ENCODE measurements at places on chromosomes 7 and 10.

DNA sequence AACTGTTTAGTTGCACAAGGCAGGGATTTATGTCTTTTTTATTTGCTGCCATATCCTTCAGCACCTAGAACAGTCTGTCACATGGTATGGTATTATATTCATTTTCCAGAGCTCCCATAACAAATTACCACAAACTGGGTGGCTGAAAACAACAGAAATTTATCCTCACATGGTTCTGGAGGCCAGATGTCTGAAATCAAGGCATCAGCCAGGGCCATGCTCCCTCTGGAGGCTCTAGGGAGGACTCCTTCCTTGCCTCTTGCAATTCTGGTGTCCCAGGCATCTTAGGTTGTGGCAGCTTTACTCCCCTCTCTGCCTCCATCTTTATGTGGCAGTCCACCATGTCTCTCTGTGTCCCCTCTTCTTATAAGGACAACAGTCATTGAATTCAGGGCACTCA, 43.1 kb downstream of the MET start:
- DNase-seq = no peak

DNA sequence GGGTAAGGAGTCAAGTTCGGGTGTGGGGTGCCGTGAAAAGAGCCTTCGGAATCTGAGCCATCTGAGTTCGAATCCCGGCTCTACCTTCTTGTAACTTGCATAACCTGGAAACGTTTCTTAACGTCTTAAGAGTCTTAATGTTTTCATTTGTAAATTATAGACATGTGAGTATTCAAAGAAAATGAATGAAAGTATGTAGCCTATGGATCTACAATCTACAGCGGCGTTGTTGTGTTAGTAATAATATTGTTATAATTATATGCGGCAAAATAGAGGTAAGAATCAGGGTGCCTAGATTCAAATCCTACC, 559 bp downstream of the VTI1A start:
- no peak for DNase-seq

DNA sequence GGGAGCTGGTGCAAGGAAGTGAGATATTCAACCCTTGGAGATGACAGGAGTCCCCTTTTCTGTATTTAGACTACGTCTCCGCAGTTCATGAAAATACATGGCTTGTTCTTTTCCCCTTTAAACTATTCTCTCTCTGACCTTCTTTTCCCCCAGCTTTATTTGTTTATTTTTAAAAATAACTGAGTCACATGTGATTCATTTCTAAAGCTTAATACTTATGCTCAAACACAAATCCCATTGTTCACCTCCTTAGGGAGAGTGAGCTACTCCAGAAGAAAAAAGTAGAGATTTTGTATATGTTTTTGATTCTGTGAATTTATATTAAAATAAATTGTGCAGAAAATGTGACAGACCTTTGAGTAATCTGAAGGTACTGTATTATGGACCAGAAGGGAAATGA, 35.9 kb upstream of the FZD1 start:
- no peak for DNase-seq

GRCh38 chr7:123580406-123581161, 21.0 kb upstream of the ASB15 start:
- DNase-seq = no peak

DNA sequence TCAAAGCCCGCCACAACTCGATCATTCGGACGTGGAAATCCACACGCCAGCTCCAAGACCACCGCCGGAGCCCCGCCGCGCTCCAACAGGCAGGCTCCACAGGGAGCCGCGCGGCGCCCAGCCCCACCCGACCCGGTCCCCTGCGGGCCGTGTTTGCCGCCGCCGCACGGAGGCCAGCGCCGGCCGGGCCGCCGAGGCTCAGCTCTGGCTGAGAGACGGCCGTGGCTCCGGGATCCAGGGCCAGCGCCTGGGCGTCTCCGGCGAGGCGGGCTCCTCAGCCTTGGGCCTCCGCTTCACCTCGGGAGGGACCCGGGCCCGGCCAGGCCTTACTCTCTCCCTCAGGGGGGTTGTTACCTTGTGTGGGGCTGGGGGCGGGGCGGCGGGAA, 333 bp downstream of the SMNDC1 start:
- no peak for DNase-seq

GRCh38 chr7:77506899-77507298, 30.2 kb upstream of the PTPN12 start:
- DNase-seq = no peak

- no peak for DNase-seq
Observed at GRCh38 chr7:2929321-2930201, 85.5 kb upstream of the GNA12 start.

- DNase-seq = no peak
Observed at GRCh38 chr10:15068802-15069201, 19.8 kb downstream of the ACBD7 start.

GRCh38 chr7:106779877-106780276, 85.2 kb upstream of the PIK3CG start:
- no peak for DNase-seq

DNA sequence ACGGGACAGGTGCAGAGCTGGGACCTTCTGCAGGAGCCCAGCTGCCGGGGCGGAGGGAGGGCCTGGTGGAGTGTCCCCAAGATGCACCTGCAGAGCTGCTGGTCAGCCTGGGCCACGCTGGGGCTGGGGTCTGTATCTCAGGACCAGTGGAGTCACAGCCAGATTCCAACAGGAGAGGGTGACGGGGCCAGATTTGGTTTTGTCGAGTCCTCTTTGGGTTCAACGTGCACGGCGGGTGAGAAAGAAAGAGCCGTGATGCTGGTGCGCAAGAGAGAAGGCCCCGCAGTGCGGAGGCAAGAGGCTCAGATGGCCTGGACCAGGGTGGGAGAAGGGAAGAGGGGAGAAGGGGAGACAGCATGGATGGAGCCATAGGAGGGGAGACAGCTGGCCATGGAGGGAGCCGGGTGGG, 462.9 kb downstream of the PTPRN2 start:
- no peak for DNase-seq

- no peak for DNase-seq
Observed at GRCh38 chr10:34139559-34139958, 675.5 kb downstream of the PARD3 start.

- no peak for DNase-seq
Observed at GRCh38 chr7:107103369-107103768, 58.9 kb downstream of the PRKAR2B start.

GRCh38 chr7:114085313-114085591, 166.4 kb upstream of the PPP1R3A start:
- DNase-seq = no peak

DNA sequence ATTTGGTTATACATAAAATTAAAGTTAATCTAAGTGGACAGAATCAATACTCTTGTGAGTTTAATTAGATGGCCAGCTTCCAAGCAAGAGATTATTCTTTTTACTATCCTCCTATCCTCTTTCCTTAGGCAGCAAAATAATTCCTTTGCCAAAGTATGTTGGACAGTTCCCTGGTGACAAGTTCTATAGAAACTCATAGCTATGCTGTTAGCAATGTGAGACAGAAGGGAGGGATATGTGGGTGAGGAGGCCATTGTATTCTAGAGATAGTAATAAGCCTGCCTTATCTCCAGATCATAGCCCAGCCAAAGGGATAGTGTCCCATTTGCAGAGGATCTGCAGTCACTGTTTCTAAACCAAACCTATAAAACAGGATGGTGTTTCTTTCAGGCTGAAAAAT, 181.6 kb upstream of the HDAC9 start:
- DNase-seq = no peak

DNA sequence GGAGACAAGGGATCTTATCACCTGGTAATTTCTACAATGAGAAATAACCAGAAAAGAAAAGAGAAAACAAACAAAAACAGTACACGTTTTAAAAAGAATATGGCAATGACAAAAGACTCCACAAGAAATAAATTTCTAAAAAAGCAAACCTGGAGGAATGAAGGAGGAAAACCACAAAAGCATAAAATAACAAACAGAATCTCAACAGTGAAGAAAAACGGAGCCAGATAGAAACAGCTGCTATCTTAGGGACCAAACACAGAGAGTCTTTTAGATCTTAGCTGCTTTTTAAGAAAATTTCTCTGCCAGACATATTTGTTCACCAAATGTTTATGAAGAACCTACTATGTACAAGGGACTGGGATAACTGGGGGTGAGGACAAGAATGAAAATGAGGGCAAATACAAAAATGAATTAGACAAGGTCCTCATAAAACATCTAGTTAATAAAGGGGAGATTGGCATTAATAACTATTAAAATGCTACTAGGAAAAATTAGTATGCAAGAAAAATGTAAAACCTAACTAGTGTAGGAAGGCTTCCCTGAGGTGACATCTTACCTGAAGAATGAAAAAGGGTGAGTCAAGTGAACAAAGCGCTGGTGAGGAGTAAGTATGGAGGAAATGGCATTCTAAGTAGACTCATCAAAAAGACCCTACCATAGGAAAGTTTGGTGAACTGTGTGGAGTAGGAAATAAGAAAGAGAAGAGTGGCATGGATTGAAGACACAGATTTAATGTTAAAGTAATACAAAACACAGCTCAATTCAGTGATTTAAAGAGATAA, 34.3 kb downstream of the WASL start:
- no peak for DNase-seq

DNA sequence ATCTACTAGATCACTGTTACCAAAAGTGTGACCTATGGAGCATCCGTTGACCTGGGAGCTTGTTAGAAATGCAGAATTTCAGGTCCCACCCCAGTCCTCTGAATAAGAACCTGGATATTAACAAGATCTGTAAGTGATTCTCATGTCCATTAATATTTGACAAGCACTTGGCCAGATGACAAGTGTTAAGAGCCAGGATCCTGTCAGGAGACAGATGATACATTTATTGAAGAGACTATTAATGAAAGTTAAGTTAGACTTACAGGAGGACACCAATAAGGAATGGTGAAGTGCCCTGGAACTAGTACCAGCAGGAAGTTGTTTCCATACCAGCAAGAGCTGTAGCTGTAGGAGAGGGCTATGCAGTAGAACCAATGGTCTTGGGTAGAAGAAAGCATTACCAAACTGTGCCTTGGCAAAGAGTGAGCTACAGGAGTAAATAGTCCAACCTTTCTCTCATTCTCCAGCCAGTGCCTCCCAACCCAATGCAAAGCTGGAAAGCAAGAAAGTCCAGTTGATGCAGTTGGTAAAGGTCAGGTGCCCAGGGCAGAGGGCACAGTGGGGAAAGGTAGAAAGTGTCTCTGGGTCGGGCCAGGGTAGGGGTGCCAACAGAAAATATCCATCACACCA, 35.3 kb upstream of the ADD3 start:
- no peak for DNase-seq

GRCh38 chr10:70191161-70191971, 21.1 kb upstream of the SAR1A start:
- no peak for DNase-seq

GRCh38 chr10:68599771-68600040, 39.6 kb downstream of the TET1 start:
- DNase-seq = no peak

DNA sequence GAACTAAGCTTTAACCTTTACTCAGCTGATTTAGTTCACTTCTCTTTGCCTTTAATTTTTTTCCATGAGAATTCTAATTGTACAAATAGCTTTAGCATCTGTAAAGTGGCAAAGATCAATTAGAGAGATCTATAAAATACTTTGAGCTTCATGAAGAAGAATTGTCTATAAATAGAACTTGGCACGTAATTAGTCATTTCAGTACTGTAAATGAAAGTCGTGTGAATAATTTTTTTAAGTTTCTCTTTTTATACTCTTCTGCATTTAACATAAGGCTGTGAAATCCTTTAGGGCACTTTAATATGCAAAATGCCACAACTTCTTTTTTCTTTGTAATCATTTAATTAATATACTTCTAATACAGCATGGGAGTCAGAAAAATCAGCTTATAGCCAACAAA, 177.8 kb downstream of the CSTF2T start:
- DNase-seq = no peak

DNA sequence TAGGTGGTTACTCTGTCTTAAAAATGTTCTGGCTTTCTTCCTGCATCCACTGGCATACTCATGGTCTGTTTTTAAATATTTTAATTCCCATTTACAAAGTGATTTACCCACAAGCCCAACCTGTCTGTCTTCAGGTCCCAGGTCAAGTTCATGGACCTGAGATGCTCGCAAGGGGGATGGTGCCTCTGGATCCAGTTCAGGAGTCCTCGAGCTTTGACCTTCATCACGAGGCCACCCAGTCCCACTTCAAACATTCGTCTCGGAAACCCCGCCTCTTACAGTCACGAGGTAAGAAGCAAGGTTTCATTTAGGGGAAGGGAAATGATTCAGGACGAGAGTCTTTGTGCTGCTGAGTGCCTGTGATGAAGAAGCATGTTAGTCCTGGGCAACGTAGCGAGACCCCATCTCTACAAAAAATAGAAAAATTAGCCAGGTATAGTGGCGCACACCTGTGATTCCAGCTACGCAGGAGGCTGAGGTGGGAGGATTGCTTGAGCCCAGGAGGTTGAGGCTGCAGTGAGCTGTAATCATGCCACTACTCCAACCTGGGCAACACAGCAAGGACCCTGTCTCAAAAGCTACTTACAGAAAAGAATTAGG, 8.7 kb downstream of the ZKSCAN1 start:
- DNase-seq = no peak

- no peak for DNase-seq
Observed at GRCh38 chr10:103295374-103296015, 18.6 kb downstream of the INA start.

GRCh38 chr10:95711492-95711891, 17.8 kb upstream of the TCTN3 start:
- DNase-seq = no peak

DNA sequence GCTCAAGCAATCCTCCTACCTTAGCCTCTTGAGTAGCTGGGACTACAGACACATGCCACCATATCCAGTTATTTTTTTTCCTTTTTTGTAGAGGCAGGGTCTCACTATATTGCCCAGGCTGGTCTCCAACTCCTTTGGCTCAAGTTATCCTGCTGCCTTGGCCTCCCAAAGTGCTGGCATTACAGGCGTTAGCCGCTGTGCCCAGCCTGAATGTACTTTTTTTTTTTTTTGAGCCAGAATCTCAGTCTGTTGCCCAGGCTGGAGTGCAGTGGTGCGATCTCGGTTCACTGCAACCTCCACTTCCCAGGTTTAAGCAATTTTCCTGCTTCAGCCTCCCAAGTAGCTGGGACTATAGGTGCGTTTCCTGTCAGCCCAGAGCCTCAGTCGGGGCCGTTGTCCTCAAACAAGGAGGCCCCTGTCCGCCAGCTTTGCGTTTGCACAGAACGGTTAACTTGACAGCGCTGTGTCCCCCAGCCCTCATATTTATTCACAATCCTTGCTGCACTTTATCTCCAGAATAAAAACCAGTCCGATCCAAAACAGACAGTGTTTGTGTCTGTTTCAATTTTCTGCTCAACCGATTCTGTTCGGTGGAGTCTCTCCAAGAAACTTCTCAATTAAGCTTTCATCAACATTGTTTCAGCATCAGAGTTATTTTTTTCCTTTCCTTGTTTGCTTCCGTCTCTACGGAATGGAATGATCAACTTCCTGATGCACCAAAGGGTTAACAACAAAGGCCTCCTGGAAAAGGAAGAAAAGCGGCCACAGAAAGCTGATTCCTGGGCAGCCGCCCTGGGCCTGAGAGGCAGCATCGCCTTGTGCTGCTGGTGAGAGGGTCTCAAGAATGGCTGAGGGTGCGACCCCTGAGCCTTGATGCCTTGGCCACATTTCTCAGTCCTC, 64.5 kb downstream of the PDIA4 start:
- DNase-seq = no peak

- no peak for DNase-seq
Observed at GRCh38 chr10:12946372-12946771, 55.1 kb downstream of the CCDC3 start.
